ENCODE measurements at places on chromosomes 1 and 21.

DNA sequence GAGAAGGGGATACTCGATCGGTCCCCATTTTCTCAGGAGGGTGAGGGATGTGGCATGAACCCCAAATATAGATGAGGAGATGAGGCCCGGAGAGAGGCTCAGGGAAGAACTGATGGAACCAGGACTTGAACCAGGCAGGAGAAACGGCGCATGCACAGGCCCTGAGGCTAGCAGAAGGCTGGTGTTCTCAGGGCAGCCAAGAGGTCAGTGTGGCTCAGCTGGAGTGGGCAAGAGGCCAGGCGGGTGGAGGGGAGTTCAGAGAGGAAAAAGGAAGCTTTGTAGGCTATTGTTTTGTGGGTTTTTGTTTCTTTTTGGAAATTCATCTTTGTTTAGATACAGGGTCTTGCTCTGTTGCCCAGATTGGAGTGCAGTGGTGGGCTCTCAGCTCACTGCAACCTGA lies 122.0 kb downstream of the LACTBL1 start:
- DNase-seq, result no peak

DNA sequence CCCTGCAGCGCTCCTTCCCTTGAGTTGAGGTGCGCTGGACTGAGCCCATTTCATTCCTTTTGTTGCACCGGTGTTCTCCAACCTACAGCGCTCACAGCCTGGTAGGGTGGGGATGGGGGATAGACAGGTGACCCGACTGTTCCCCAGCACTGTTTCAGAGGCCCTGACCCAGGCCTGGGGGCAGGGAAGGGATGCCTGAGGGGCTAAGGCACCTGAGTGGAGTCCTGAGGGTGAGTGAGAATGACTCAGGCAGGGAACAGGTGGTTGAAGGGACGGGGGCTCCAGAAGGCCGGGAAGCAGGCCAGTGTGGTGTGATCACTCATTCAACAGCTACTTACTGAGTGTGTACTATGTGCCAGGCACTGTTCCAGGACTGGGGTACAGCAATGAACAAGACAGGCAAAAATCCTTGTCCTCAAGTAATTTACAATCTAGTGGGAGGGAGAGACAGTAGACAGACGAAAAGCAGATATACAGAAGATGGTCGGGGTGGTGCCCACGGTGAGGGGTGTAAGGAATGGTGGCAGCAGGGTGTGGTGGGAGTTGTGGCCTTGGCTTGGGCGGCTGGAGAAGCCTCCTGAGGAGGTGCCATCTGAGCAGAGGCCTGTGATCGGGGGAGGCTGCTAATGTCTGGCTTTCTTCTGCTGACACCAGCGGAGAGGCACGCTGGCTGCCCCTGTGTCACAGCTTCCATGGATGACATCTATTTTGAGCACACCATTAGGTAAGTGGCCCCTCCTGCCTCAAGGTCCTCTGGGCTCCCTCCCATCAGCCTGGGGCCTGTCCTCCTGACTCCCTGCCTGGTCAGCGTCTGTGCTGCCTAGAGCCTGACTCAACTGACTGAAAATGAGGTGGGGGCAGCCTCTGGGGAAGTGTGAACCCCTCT lies 37.4 kb downstream of the ACOT11 start:
- no peak for DNase-seq

DNA sequence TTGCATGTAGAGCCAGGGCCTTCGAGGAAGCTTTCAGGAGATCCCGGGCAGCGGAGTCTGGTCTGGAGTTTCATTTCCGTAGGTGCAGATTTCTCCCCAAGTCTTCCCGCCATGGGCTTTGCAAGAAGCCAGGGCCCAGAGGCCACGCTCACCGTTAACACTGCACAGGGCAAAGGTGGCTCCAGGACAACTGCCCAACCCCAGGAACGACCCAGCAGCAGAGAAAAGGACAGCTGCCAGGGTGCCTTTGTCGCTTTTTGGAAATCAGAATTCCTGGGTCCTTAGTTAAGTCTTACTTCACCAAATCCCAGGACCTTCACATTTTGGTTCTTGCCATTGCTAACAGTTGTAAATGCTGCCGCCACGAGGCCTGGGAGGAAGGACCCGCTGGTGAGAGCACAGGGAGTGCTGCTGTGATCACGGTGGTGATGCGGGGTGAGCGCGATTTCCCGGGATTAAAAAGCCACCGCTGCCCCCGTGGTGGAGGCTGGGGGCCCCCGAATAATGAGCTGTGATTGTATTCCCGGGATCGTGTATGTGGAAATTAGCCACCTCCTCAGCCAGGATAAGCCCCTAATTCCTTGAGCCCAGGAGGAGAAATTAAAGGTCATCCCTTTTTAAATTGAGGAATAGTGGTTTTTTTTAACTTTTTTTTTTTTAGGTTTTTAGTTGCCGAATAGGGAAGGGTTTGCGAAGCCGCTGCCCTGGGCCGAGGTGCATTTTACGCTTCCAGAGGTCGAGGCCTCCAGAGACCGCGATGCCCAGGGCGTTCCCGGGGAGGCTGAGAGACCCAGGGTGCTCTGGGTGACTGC lies 8.2 kb downstream of the SIM2 start:
- peak; percentile 41 for DNase-seq

- peak; percentile 65 for DNase-seq
These were observed 108.2 kb downstream of the TIAM1 start for GRCh38 chr21:31235671-31236450.

Measured in fibroblast of skin of right biceps (primary cell).